ENCODE measurements at places on chromosomes 16 and 17.

DNA sequence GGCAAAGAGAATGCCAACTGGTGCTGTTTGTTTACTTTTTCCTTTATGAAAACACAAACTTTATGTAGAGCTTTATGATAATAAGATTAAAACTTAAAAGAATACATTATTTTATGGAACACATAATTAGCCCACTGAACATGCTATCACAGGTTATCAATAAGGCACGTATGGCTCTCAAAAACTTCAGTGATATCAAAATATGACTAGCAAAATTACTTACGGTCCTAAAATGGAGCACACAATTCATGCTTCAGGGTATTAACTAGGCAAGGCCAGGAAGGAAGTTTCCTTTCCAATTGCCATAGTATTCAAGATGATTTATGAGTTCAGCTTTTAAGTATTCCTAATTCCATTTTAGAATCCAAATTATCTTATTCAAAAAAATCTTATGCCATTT lies 3.6 kb downstream of the RNF43 start:
- DNase-seq, result no peak

DNA sequence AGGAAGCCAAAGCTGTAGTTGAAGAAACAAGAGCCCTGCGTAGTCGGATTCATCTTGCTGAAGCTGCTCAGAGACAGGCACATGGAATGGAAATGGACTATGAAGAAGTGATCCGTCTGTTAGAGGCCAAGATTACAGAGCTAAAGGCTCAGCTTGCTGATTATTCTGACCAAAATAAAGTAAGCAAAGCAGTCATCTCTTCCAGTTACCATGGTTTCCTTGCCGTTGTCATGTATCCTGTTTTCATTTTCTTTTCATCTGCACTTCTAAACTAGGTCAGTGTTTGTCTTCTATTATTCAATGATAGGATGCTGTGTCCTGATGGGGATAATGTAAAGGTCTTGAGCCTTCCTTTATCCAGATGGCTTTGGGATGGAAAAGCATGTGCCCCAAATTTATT lies 104.3 kb downstream of the STXBP4 start:
- no peak for DNase-seq

- no peak for DNase-seq
These were observed 49.4 kb downstream of the COG7 start for GRCh38 chr16:23403547-23403946.

- DNase-seq, result no peak
These were observed 39.2 kb downstream of the GPATCH8 start for GRCh38 chr17:44464037-44464436.

DNA sequence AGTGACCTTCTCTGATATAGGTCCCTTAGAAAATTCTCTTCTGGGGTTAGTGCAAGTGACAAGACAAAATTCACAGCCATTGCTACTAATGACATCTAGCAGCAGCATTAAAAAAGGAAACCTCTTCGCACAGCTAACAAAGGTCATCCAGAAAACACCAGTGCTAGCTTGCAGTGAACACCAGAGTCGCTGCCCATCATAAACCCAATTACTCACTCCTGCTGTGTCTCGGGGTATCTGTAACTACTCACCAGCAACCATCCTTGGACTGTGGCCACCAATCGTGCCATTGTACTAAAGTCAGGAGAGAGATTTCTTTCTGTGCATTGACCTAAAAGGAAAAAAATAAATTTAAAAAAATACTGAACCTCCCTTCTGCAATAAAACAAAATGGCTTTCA lies 1494.7 kb upstream of the CDH8 start:
- DNase-seq, result no peak

- no peak for DNase-seq
These were observed 5.1 kb upstream of the DDX19A start for GRCh38 chr16:70341600-70341999.

DNA sequence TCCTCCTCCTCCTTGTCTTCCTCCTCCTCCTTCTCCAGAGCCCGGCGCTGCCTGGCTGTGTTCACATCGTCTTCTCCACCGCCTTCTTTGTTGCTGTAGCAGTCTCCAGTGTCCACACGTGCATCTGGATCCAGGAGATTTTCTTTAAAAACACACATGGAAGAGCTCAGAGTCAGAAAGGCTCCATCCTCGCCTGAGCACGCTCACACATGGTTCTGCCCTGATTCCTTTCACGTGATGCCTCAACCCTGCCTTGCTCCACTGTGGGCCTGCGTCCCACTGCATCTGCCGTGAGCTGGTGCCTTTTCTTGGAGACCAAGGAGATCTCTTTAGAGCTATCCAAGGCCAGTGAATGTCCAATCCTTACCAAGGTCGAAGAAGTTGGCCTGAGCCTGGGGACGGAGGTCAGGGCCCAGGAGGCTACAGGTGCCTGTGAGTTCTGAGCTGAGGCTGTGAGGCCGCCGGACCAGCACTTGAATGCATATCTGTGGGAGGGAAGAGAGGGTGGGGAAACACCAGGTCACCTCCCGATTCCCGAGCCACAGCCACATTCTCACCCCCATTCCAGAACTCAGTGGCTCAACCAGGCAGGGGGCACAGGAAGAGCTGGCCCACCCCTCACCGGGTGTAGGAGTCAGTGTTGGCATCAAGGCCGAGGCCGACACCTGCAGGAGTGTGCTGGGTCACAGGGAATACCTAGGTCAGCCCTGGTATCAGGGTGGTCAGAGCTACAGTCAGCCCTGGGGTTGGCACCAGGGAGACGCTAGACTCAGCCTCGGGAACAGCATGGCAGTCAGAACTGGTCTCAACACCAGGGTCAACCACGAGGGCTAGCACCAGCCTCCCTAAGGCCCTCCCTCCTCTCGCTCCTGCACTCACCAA lies 37.6 kb downstream of the HASPIN start:
- DNase-seq, result no peak

GRCh38 chr17:76848670-76849069 lies 19.5 kb upstream of the MGAT5B start:
- no peak for DNase-seq

DNA sequence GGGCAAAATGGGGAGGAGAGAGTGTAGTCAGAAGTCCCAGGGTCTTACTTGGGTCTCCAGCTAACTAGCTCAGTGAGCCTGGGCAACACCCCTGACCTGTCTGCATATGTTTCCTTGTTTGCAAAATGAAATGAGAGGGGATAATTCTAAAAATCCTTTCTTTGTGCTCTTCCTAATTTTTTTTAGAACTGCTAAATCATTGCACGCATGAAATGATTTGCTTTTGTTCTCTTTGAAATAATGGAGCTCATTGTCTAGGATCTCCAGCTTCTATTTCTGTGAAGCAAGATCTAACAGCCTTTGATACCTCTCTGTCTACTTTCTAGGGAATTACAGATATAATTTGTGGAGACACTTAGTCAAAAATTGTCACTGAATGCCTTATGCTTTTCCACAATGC lies 181.3 kb downstream of the CDH13 start:
- no peak for DNase-seq

DNA sequence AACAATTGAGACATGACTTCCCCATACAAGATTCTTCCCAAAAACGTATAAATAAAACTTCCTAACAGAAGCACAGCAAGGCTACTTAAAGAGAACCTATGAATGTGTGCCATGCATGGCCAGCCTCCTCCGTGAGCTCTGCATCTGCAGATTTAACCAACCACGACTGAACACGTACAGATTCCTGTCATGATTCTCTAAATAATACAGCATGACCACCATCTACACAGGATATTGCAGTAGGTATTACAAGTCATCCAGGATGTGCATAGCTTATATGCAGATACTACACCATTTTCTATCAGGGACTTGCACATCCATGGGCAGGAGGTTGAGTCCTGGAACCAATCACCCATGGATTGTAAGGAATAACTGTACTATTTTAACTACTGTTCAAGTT lies 1.4 kb upstream of the QRICH2 start:
- DNase-seq, result no peak

DNA sequence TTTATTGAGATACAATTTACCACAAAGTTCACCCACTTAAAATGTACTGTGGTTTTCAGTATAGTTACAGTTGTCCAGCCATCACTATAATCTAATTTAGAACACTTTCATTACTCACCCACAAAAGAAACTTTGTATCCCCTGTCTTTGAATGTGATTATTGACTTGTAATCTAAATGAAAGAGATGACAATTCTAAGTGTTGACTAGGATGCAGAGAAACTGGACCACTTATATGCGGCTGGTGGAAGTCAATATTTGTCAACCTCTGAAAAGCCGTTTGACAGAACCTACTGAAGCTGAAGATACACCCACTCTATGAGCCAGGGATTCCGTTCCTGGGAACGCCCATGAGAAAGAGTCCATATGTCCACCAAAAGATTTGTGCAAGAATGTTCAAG lies 36.8 kb downstream of the TEKT5 start:
- no peak for DNase-seq

- no peak for DNase-seq
These were observed 308.9 kb upstream of the DYNLRB2 start for GRCh38 chr16:80231888-80232287.

DNA sequence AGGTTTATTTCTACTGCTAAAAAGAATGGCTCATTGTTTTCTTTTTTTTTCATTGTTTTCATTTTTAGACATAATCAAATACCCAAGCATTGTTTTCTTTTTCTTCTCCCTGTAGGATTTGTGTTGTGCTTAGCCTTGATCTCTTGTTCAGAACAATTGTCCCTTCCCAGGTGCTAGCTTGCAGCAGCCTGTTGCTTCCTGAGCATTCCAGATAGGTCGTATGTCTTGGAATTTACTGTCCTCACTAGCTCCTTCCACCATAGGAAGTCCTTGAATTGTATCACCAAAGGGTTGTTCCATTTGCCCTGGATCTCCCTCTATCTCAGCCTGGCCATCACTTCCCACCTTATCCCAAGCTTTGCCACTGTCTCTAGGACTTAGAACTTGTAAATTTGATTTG lies 10.0 kb upstream of the VPS4A start:
- DNase-seq, result no peak

DNA sequence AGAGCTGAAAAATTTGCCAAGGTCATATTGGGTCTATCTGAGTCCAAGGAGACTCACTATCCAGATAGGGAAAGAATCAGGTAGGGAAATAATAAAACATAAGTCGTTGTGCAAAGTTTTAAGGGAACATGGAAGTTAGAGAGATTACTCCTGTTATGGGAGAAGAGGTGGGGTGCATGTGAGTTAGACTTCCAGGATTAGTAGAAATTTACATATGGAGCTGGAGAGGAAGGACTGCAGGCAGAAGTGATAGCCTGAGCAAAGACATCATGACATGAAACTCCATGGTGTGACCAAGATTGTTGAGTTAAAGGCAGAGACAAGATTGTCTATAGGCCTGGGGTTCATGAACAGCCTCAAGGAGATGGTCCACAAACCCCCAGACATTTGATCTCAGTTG lies 5.8 kb upstream of the KSR1 start:
- DNase-seq, result no peak

GRCh38 chr17:37824534-37825485 lies 80.0 kb upstream of the HNF1B start:
- peak; percentile 75 for DNase-seq

DNA sequence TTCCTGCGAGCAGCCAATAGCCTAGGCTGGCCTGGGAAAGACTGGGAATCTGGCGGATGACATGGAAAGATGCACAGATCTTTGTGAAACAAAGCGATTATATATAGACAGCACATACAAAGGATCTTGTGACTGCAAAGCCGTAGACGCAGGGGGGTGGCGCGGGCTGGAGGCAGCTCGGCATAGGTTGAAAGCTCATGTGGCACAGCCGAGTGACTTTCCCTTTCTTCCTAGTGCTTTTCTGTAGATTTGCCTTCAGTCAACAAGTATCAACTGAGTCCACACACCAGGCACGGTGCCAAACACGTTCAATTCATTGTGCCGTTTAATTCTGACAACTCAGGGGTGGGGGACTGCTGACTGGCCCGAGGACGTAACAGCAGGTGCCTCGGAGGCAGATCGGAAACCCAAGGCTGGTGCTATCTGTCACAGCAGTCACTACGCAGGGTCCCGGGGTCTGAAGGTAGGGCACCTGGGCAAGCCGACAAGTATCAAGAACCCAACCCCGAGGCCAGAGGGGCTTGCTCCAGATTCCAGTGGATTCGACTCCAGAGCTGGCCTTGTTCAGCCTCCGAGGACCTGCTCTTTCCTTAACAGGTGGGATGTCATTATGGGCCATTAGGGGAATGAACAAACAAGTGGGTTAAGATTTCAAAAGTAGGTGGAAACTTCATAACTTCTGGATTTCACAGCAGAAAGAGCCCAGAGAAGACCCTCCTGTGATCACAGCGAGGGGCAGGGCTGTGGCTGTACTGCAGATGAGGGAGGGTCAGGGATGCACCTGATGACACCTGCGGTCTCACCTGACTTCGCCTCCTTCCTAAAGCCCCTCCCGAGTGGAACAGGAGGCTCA lies 5.9 kb downstream of the PAM16 start:
- DNase-seq, result no peak

- DNase-seq, result no peak
These were observed 600 bp upstream of the BLTP2 start for GRCh38 chr17:28645576-28645939.

DNA sequence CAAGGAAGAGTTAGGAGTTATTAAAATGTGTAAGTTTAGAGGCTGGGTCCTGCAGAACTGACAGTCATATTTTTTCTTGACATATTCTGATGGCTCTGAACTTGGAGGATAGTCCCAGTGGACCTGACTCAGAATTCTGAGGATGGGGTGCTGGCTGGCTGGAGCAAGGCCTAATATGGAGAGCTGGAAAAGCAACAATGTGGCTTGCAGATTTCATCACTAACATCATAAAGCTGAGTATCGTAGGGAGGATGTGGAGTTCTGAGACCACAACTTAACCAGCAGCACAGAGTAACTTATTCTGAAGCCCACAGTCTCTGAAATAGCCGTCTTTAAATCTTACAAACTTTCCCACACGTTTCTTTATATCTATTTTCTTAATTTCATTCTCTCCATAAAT lies 2.3 kb downstream of the KRTAP1-5 start:
- no peak for DNase-seq

- DNase-seq, result no peak
These were observed 74.3 kb downstream of the AXIN2 start for GRCh38 chr17:65487161-65487560.

GRCh38 chr17:29617481-29618271 lies 5.0 kb downstream of the CORO6 start:
- DNase-seq, result peak; percentile 89

DNA sequence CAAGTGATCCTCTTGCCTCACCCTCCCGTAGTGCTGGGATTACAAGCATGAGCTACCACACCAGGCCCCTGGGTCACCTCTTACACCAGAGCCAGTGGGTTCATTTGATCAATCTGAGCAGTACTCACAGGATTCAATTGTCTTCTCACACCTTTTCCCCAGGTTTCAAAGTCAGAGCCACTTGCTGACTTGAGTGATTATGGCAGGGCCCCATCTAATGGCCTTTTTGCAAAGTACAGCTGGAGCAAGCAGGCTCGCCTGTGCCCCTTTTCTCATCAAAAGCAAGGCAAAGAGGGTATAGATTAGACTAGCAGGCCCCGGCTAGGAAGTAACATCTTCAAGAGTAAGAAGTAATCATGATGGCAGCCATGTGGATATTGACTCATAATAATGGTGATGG lies 114.8 kb upstream of the NOL11 start:
- peak; percentile 40 for DNase-seq
